ENCODE measurements at places on chromosomes 2 and 18.

DNA sequence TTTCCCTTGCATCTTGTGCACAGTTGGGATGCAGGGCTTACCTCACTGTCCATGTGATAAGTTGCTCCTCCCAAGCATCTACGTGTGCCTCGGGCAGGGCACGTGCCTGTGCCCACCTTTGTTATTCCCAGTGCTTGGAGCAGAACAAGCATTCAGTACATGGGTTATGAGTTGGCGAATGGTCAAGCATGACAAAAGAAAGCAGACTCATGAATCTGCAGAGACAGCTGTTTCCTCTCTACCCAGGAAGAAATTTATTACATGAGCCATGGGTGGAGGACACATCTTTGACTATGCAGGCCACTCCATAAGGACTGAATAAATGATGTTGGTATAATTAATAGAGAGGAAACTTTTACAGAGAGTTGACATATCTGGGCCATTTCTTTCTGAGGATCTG, 127.8 kb downstream of the TPGS2 start:
- DNase-seq: no peak

GRCh38 chr2:43146083-43146482, 80.3 kb downstream of the ZFP36L2 start:
- no peak for DNase-seq

DNA sequence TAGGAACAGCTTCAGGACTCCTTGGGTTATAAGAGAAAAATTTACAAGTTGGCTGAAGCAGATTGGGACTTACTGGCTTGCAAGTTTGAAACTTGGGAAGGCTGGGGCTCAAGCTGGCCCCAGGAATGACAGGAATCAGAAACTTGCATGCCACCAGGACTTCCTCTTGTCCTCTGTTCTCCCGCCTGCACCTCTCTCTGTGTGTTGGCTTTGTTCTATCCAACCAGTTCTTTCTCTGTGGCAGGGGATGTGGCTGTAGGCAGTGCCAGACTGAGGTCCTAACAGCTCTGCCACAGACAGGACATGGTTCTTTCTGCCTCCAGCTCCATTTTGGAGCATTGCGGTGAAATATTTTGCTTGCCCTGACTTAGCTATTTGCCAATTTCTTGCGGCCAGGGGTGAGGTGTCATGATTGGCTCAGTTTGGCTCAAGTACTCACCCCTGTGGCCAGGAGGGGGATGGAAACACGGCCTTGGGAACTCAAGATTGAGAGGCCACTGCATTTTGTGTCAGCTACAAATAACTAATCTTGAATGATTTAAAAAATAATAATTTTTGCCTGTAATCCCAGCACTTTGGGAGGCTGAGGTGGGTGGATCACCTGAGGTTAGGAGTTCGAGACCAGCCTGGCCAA, 48.9 kb downstream of the MEP1B start:
- no peak for DNase-seq

DNA sequence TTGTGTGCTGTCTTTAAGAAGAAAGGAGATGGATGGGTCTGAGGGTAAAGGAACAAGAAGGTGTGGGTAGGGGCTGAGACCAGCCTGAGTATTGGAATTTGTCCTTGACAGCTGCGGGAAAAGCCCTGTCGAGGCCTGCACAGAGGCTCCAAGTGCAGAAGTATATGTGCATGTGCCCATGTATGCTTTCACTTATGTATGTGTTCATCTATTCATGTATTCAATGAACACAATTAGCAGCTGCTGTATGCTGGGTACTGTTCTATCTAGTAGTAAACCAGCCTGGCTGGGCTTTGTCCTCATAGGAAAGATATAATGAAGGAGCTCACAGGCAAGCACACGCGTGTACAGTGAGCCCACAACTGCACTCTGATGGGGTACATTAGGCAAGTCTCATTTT, 181.4 kb downstream of the CALCRL start:
- DNase-seq: no peak

DNA sequence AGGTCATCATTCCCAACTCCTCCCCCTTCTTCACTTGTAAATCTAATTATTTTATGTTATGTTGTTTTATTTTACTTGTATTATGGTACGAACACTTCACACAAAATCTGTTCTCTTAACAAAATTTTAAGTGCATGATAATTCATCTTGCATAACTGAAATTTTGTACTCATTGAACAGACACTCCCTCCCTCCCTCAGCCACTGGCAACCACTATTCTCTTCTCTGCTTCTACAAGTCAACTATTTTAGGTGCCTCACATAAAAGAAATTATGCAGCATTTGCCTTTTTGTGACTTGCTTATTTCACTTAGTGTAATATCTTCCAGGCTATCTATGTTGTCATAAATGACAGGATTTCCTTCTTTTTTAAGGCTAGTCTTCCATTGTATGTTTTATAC, 30.4 kb upstream of the OSBPL6 start:
- no peak for DNase-seq

GRCh38 chr2:37827455-37827854, 97.6 kb upstream of the RMDN2 start:
- no peak for DNase-seq

GRCh38 chr18:2540575-2540974, 30.7 kb downstream of the METTL4 start:
- DNase-seq: no peak

GRCh38 chr2:152395572-152395971, 60.6 kb downstream of the FMNL2 start:
- DNase-seq: no peak

DNA sequence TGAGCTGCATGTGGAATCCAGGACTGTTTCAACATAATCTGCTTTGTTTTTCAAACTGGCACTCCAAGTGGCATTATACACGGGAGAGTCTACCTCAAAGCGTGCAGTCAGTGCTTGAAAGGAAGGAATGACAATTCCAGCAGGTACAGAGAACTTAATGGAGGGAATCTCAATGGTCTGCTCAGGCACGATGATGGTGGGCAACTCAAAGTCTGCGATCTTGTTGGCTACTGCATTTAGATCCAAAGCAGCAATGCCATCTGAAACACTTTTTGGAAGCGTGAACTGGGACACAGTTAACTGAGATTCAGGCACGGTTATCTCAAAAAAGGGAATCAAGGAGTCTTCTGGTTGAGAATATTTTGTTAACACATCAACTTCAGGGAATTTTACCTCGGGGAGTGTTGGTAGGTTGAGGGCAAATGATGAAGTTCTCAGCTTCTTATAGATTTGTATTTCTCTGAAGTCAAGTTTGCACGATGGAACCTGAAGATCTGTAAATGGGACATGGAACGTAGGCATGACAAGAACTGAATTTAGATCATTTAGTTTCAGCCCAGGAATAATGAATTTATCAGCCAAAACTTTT, 38.7 kb downstream of the APOB start:
- no peak for DNase-seq

- DNase-seq: peak; percentile 54
These were observed 96.7 kb downstream of the PMAIP1 start for GRCh38 chr18:59996370-59996966.

DNA sequence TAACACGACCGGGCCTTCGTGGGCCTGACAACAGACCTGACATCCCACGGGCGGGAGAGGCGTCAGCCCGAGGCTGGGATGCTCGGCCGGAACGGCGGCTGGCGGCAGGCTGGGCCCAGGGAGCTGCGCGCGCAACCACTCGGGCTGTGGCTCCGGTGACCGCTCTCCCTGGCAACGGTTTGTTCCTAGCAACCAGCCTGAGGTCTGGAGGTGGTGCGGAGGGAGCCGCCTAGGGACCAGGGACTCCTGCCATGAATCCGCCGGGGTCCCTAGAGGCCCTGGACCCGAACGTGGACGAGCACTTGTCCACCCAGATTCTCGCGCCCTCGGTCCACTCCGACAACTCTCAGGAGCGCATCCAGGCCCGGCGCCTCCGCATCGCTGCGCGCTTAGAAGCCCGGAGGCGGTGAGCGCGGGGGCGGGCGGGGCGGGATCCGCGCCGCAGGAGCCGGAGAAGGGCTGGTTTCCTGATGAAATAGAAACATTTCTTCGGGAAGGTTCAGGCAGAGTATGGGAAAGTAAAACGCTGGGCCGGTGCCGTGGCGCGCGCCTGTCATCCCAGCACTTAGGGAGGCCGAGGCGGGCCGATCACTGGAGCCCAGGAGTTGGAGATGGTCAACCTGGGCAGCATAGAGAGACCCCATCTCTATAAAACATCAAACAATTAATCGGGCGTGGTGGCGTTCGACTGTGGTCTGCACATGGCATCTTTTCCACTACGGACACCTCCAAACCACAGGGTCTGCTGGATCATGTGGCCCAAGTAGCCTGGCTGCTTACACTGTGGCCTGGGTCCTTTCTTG, at the start of gene DRC1:
TSS of gene DRC1 (plus strand) at position 182 of the 803 bp plus-strand sequence. CDS start at position 252, 70 bp downstream.
- DNase-seq: peak; percentile 97

GRCh38 chr18:57819671-57820460, 16.8 kb upstream of the ATP8B1 start:
- no peak for DNase-seq

GRCh38 chr2:120204945-120205670, 18.1 kb downstream of the TMEM185B start:
- DNase-seq: no peak

GRCh38 chr2:128631698-128632500, 313.2 kb upstream of the HS6ST1 start:
- DNase-seq: peak; percentile 10

- DNase-seq: no peak
These were observed 55.4 kb downstream of the POLR1A start for GRCh38 chr2:86050301-86050700.

GRCh38 chr18:53952700-53953099, 271.8 kb downstream of the MBD2 start:
- no peak for DNase-seq

DNA sequence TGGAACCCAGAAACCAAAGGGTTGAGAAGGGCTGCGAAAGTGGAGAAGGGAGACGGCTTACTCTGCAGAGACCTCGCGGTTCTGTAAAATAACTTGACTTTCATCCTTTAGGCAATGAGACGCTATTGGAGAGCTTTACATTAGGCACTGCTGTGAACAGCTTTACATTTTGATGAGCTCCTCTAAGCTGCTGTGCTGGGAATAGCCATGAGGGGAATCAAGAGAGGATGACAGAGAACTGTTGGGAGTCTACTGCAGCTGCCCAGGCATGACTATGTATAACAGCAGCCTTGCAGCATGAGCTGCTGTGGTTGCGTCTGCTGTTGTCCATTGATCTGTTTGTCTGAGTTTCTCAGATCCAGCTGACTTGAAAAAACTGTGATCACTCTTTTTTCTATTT, 310.8 kb upstream of the MAP2 start:
- DNase-seq: peak; percentile 21

GRCh38 chr2:120538691-120539423, 192.9 kb downstream of the INHBB start:
- DNase-seq: no peak

DNA sequence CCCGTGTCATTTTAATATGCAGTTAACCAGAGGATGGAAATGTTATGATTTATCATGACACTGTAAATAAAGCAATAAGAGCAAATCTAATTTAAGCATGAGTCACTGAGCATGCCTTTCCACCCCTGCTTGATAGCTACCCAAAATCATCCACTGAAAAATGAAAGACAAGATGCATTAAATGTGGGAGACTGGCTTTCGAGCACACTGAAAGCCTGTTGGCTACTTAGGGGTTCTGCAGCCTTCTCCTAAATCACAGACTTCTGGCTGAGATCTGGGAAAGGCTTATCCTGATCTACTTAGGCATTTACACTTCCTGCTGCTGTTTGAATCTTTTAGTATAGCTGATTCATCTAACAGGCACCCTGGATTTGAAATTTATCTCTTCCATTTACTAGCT, 778.3 kb upstream of the CDH7 start:
- no peak for DNase-seq

- no peak for DNase-seq
These were observed 1577.7 kb upstream of the ACVR2A start for GRCh38 chr2:146267093-146267492.

DNA sequence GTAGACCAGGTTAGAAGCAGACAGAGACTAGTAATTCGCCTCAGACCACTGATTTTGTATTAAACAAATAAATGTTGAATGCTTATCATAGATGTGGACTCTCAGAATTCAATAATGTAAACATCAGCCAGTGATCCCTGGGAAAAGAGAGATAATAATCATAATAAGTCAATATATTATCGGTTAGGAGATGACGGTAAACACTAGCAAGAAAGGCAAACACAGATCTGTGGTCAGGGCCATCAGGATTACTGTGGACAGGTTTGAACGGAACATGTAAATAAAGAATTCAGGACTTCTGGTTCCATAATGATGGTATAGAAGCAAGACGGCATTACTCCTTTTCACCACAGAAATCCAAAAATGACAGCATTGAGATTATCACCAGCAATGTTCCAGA, 861.6 kb downstream of the CBLN2 start:
- no peak for DNase-seq

DNA sequence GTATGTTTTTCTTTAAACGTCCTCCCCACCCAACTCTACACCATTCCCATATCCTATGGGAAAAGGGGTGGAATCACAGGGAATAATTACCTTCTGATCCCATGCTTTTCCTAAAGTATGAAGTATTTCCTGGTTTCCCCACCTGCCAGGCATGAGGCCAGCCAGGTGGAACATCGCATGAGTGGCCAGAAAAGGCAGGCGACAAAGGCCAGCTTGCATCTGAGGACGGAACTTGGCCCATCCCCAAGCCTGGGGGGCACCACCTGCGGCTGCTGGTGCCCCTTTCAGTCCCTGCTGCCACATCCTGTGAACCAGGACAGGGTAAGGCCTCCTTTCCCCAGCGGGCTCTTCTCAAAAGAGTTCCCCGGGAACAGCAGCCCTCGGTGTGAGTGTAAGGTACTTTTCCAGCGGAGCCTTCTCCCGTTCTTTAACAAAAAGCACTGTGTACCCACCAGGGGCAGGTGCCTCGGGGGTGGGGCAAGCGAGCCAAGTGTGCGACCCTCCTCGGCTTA, 1.2 kb upstream of the ERFE start:
- no peak for DNase-seq

- DNase-seq: no peak
These were observed 41.2 kb downstream of the SAP130 start for GRCh38 chr2:127986548-127987079.

GRCh38 chr18:52220062-52220591, 119.9 kb upstream of the DCC start:
- no peak for DNase-seq

GRCh38 chr2:19879120-19879519, 22.7 kb downstream of the TTC32 start:
- no peak for DNase-seq

DNA sequence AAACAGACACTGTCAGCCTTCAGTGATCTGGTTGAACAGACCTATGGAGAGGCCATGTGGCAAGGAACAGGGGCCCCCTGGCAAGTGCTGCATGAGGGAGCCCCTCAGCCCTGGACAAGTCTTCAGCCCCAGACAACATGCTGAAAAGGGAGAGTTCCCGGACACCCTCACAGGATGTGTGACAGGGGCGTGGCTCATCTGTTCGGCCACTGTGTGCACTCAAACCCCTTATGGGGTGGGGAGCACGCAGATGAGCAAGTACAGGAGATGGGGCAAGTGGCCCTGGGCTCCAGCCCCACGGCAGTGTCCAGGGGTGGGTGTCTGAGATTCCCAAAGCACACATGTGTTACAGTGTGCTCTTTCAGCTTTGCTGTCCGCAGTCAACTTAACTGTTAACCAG, 35.4 kb upstream of the MPPE1 start:
- no peak for DNase-seq

DNA sequence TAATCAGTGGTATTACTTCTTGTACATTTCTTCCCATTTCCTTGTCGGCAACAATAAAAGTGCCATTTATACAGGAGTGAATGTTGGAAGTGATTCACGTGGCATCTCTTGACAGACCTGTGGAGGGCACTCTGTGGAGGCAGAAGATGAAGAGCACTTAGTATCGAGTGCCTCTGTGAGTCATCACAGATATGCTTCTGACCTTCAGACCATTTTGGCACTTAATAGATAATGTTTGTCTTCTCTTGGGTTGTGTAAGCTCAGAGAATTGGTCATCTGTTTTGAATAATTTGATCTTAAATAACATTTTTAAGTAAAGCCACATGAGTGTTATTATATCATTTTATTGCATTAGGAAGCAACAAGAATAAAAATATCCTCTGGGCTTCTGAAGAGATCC, 305.5 kb downstream of the PTPRM start:
- no peak for DNase-seq
